Spinal cord (tissue), 10 donors: ENCODE measurements at places on chromosomes 4 and X. TPM values are rescaled to one million over a fixed set of nuclear protein-coding genes. Genes with fewer than 3 reads are reported as not detected.
A peak's percentile ranks its signal among the peaks of the same experiment; 100 is the strongest.

RGS12 gene
- 30.8 TPM for total RNA-seq

- no peak overlapping the region for H3K27ac ChIP-seq
- H3K27me3 ChIP-seq: no peaks in the 10 kb centered on the region
- no peaks in the 10 kb centered on the region for H3K36me3 ChIP-seq
- no peak for DNase-seq
- H3K4me1 ChIP-seq: peaks cover 6% of the 10 kb centered on the region
- no peak overlapping the region for H3K4me3 ChIP-seq
Measured at GRCh38 chr4:4987656-4988055, 31.6 kb downstream of the CYTL1 start.

DNA sequence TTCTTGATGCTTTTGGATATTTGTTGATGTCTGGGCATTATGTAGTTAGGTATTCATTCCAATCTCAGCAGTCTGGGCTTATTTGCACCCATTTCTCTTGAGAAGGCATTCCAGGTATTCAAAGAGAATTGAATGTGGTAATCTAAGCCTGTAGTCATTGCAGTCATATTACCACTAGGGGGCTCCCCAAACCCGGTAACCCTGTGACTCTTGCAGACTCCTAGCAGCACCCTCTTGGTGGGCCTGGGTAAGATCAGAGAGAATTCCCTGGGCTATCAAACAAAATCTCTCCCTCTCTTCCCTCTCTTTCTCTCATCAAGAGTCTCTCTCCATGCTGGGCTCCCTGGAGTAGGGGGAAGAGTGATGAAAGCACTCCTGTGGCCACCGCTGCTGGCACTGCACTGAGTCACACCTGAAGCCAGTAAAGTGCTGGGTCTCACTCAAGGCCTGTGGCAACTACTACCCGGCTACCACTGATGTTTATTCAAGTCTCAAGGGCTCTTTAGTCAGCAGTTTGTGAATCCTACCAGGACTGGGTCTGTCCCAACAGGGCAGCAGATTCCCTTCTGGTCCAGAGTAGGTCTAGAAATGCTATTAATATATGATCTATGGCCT lies 187.7 kb upstream of the NUDT10 start:
- H3K27ac ChIP-seq: no peak overlapping the region
- H3K4me1 ChIP-seq: no peaks in the 10 kb centered on the region
- H3K36me3 ChIP-seq: no peaks in the 10 kb centered on the region
- DNase-seq: peak; percentile 0
- no peaks in the 10 kb centered on the region for H3K27me3 ChIP-seq
- no peak overlapping the region for H3K4me3 ChIP-seq

TMSB15C gene
- total RNA-seq: 15.7 TPM

DNA sequence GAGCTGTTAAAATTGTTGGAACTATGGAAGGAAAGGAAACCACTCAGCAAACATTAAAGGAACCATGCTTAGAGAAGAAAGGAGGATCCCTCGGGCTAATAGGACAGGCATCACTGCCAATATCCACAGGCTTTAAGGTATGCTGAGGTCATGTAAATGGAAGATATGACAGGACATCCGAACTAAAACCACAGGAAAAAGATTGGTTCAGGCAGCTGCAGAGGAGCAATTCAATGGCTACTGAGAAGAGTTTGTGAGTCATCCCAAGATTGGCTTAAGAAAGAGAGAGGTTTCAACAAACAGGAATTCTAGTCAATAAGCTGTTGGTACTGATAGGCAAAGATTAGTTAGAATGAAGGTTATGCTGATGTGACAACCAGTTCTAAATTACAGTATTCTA lies 106.4 kb upstream of the FAM241A start:
- H3K4me1 ChIP-seq: no peaks in the 10 kb centered on the region
- H3K27me3 ChIP-seq: no peaks in the 10 kb centered on the region
- H3K27ac ChIP-seq: no peak overlapping the region
- no peak for DNase-seq

RNF128 gene
- 11.3 TPM for total RNA-seq

SUV39H1 gene
- 3.0 TPM for total RNA-seq

RTL9 gene
- total RNA-seq: 0.99 TPM
